Stimulated activated CD8-positive, alpha-beta memory T cell treated with anti-CD3 and anti-CD28 coated beads, Interleukin-7, amount 100 ng/mL, for 1 hour (primary cell): ENCODE measurements at places on chromosomes 4 and X.

DNA sequence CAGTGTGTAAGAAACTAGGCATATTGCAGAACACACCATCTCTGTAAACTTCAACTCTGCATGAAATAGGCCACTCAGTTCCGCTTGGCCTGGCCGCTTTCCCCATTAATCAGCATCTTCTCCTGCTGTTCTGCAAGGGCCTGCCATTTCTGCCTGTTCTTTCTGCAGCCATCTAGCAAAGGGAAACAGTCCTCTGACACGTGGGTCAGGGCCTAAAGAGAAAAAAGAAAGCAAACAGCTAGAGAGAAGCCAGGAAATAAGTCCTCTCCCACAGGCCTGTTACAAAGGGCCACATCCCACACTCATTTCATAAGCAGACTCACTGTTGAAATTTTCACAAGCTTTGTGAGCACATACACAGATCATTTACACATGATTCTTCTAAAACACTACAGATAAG lies 130.1 kb downstream of the PDE5A start:
- DNase-seq, result no peak

DNA sequence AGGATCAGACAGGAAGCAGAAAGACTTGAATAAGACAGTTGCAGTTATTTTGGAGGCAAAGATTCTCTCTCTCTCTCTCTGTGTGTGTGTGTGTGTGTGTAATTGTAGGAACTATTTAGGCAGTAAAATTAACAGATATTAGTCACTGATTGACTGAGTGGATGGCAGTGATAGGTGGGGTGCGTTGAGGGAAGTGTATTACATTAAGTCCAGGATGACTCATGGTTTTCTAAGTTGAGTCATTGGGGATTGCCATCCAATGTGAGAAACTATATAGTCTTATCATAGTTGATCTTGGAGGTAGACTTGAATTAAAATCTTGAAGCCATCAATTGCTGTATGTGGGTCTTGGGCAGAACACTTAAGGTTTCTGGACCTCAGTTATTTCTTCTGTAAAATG lies 75.4 kb downstream of the AR start:
- DNase-seq, result no peak

- DNase-seq, result no peak
Observed at GRCh38 chr4:22343606-22344005, 172.3 kb downstream of the ADGRA3 start.

GRCh38 chrX:38804682-38805431 lies 3.6 kb downstream of the MID1IP1 start:
- DNase-seq, result no peak

GRCh38 chr4:137387924-137388323 lies 144.4 kb downstream of the PCDH18 start:
- DNase-seq, result no peak

DNA sequence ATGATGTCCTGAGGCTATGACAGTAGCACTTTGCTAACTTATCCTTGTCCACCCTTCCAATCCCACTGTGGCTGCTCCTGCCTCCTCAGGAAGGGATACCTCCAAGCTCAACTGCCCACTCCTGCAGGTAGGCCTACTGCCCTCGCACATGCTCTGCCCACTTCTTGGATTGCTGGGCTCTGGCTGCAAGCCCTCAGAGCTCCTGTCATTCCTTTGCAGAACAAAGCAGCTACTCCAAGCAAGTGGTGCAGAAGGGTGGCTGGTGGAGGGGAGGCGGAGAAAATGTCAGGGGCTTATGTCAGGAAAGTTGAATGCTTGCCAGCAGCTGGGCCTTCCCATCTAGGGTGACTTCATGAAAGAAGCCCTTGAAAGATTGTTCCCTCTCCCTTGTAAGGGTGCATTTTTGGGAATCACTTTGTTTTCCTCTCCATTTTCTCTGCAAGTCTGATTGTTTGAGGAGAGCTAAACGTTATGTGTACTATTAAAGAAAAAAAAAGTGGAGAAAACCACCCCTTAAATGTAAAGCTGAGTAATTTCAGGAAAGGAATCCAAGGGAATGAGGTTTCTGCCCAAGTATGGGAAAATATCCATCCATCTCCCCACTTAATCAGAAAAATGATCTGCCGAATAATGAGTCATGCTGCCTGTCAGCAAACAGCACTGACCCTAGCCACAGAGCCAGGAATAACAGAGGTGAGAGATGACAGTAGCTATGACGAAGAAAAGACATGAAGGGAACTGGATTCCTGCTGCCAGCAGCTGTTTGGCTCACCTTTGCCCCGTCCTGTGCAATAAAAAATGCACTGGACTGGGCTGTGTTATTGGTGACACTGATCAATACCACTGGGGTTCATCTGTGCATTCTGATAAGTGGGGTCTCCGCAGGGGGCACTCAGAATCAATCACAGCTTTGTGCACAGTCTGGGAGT lies 102.0 kb downstream of the RTL5 start:
- DNase-seq, result no peak

DNA sequence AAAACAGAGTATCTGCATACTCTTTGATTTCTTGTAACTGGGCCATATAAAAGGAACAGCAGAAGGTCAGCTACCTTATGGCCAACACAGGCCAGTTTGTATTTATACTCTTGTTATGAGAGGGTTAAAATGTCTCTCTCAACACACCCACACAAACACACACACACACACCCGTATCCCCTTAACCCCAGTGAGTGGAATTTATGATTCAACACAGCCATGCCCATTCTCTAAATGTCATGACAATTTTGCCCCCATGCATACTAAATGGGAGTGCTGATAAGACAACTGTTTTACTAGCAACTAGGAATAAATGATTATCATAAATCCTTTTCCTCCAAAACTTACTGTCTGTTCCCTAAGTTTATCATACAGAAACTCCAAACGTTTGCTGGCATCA lies 22.1 kb upstream of the SCD5 start:
- DNase-seq, result no peak

- no peak for DNase-seq
Observed at GRCh38 chr4:83558059-83558653, 22.2 kb downstream of the GPAT3 start.

DNA sequence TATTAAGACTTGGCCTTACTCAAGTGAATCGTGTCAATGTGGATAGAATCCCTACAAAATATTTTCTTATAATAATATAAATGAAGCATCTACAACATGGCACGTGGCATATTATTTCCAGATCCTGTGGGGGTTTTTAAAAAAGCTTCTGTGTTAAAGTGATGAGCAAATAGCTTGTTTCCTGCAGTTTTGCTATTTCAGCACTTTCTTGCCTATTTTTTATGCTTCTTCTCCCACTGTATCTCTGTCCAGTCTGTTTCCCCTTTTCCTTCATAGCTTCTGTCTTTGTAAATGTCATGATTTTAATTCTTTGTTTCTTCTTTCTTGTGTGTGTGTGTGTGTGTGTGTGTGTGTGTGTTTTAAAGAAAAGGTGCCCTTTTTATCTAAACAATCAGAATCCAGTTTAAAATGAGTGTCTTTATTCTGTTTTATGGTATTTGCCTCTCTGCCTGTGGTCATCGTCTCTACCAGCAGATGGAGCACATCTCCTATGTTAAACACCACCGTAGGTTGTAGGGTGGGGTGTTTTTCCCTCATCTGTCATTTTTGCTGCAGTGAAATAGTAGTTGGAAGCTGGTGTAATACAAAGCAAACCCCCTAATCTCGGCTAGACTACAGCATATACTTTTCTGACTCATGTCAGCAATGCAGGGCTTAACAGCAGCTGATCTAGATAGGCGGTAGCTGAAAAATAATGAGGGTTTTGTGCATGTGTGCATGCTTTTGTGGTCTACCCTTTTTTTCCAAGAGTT lies 33.1 kb downstream of the FTHL17 start:
- DNase-seq, result no peak

DNA sequence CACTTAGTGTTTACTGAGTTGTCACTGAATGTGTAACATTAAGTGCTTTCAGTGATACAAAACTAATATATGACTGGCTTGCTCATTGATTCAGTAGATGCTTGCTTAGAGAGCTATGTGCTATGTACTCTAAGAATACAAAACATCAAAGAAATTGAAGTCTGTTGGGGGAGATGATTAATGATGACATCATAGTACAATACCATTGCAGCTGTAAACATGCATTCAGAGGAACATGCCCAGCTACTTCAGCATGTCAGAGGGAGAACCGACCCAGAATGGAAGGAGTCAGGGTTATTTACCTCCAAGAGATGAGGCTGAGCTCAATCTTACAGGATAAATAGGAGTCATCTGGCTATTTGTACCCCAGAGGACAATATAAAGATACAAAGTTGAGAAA lies 290.8 kb downstream of the TENM3 start:
- no peak for DNase-seq

GRCh38 chr4:186627226-186627865 lies 72.0 kb upstream of the MTNR1A start:
- no peak for DNase-seq

DNA sequence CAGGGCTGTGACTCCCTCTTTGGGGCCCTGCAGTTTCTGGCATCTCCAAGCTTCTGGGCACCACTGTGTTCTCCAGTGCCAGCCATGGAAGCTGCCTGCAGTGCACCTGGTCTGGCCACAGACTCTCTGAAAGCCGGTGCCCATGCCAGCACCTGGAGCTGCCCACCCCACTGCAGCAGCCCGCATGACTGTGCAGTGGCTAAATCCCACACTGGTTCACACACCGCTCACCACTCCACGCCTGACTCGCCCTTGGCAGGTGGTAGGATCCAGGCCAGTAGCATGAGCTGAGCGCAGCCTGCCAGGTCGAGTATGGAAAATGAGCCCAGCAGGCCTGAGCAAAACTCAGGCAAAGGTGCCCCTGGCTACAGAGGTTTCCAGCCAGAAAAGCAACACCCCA lies 72.8 kb upstream of the INTU start:
- DNase-seq, result no peak

- DNase-seq, result no peak
Observed at GRCh38 chr4:3766785-3767569, 792 bp downstream of the ADRA2C start.

GRCh38 chr4:113645771-113646441 lies 115.6 kb downstream of the CAMK2D start:
- no peak for DNase-seq

DNA sequence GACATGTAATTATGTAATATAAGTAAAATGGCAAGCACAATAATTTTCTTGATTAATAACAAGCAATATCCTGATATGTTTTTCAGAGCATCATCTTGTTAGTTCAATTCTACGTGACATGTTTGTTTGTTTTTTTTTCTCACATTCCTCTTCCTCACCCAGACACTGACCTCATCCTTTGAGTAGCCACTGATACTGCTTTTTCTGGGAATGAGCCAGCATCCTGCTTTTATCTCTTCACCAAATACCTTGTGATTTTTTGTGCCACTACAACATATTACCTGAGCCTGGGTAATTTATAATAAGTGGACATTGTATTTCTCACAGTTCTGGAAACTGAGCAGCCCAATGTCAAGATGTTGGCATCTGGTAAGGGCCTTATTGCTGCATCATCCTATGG lies 484.0 kb downstream of the NAF1 start:
- DNase-seq, result no peak

- no peak for DNase-seq
Observed at GRCh38 chrX:27675493-27675892, 85.3 kb downstream of the DCAF8L2 start.

DNA sequence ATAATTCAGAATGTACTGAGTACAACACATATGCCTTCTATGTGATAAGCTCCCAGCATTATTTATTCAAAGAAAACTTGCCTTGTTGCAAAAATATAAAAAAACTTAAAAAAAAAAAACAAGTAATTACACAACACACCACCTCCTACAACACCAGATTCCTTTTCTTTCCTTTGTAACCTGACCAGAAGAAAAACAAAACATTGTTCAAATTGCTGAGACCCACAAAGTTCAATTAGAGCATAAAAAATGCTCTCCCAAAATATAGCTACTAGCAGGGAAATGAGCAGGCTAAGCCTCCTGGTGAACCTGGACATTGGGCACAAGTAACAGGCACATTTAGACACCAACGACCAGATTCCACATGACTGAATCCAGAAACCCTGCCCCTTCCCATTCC lies 38.3 kb downstream of the MECP2 start:
- no peak for DNase-seq

- no peak for DNase-seq
Observed at GRCh38 chrX:133654811-133655210, 239.5 kb upstream of the GPC4 start.

DNA sequence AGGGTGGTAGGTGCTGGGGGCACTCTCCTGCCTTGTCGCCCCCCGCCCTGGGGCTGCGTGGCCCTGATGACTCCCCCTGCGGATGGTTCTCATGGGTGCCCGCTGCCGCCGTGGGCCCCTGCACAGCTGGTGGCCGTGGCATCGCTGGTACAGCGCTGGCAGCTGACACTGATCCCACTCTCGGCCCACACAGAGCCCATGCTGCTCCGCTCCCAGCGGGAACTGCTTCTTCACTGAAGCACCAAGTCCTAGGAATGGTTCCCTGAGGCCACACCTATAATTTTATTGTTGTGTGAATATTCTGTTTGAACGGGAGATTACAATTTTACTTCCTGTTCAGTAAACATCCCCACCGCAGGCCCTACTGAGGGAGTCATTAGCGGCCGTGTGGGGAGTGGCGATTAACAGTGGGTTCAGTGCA lies 138.6 kb upstream of the NKX1-1 start:
- DNase-seq, result no peak

GRCh38 chr4:128854433-128854832 lies 44.9 kb downstream of the JADE1 start:
- no peak for DNase-seq
